ENCODE measurements at places on chromosomes 2 and 18.

DNA sequence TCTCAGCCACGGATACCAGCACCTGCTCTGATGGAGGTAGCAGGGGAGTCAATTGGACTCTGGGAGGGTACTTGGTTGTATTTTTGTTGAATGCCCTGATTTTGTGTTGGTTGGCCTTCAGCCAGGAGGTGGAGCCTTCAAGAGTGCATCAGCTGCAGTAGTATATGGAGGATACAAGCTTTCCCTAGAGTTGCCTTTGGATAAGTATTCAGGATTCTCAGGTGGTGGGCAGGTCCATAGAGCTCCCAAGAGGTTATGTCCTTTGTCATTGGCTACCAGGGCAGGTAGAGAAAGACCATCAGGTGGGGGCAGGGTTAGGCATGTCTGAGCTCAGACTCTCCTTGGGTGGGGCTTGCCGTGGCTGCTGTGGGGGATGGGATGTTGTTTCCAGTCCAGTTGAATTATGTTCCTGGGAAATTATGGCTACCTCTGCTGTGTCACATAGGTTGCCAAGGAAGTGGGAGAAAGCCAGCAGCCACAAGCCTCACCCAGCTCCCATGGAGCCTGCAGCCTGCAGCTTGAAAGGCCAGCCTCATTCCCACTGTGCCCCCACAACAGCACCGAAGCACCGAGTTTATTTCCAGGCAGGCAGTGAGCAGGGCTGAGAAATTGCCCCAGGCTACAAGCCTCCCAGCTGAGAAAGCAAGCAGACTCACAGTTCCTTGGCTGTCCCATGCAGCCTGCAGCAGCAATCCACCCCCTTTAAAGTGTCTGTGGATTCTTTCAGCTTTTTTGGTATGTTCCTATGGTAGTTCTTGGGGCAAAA, 38.6 kb upstream of the CHST9 start:
- DNase-seq: no peak

DNA sequence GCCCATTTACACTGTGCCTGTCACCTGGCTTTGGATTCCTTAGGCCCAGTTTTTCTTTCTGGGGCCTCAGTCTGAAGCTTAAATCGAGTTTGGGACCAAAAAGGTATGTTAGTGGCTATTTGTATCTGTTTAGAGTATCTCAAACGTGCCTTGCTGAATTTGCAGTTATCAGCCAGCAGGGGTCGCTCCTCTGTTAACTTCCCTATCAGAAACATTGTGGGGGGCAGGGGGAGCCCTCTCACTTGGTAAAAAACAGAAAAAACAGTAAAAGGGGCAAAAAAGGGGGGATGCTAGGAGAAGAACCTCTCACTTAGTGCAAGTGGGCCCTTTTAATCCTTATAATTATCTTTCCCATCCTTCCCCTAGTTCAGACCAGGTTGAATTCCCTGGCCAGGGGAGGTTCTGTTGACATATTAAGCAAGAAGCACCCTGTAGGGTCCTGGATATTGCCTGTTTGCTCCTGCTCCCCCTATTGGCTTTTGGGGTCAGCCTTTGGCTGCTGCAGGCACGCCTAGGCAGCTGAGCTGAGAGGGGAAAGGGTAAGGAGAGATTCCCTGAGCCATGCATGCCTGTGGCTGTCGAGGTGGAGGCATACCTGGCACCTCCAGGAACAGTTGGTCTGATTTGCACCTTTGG, 8.8 kb upstream of the IFIH1 start:
- DNase-seq: no peak

DNA sequence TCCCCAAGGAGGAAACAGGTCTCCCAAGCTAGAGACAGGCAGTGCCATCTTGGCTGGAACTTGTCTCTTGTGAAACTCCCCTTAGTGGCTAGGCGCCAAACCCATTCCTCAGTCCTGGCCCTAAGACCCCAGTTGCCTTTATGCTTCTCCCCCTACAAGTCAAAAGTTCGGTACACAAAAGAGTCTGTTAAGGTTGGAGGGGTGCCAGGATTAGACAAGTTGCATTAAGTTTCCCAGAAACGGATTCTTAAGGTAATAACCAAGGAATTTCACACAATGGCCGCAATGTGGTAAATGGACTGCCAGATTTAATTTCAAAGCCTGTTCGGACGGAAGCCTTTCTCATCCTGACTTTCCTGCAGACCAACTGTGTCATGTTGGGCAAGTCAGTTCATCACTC, 80.7 kb downstream of the CCBE1 start:
- no peak for DNase-seq

- no peak for DNase-seq
Observed at GRCh38 chr2:239719791-239720360, 305.3 kb downstream of the NDUFA10 start.

- DNase-seq: peak; percentile 66
Observed at GRCh38 chr2:69770193-69770702, 28.3 kb downstream of the ANXA4 start.

DNA sequence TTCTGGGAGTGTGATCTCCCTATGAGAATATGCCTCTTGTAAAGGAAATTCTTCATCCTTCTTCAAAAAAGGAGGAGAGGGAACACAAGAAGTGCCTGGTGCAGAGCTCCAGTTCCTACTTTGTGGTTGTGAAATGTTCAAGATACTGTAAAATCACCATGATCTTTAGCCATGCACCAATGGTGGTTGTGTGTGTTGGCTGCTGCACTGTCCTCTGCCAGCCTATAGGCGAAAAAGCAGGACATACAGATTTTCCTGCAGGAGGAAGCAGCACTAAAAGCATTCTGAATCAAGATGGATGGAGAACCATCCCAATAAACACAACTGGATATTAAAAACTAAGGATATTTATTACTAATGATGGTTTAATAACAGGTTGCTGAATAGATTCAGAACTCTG, 6.2 kb upstream of the KLHL14 start:
- no peak for DNase-seq

DNA sequence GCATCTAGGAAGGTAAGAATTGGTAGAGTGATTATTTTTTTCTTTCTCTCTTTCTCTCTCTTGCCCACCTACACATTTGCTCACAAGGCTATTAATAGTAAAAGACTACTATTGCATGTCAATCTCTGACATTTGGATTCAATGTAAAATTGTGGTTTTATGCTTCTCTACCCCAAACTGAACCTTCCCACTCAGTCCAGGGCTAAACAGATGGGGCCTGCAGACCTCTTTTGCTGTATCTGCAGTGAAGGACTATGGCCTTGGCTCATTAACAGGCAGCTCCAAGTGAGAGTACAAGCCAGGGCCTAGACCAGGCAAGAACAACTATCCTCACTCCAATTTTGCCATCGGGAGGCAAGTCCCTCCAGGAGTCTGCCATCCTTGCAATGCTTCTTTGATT, 68.3 kb upstream of the ARL4C start:
- DNase-seq: no peak

DNA sequence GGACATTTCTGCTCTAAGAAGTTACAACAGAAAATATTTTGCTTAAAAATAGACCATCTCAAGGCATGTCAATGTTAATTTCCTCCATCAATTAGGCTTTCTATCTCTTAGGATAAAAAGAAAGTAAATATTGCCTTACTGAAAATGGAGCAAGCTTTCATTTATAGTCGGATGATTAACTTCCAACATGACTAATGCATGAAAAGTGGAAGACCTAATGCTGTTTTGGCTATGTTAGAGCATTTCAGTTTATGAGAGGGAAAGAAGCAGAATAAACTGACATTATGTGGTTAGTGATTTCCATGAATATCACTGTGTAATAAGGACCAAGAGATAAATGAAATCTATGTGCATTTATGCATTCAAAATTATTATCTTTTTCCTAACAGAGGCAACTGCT, 475.2 kb upstream of the UBE2E3 start:
- DNase-seq: no peak
